IMR-90 (cell line): ENCODE measurements at places on chromosomes 7 and 10.

DNA sequence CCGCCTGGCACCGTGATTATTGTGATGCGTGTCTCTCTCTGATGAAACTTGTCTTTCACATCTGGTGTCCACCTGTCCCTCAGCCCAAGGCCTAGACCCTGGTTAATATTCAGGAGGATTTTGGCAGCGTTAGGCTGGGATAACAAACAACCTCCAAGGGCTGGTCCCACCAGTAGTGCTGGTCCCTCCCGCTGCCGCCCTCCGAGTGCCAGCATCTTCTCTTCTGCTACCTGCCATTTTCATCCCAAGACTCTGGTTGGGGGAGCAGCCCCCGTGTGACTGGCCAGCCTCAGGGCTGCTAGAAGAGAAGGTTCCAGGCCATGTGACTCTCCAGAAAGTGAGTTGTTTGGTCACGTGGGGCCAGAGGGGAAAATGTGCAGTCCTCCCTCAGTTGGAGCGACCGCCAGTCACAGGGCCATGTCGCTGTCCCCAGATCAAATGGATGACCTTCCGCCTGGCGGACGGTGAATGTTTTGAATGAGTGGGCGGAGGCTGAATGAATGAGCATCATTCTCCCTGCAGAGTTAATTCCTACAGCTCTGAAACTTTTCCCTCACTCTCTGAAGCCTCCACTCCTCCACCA is 479.9 kb upstream of the FOXK1 start:
- no peak for DNase-seq

- DNase-seq, result peak; percentile 62
These were observed 2.3 kb upstream of the CYTH3 start for GRCh38 chr7:6274743-6275142.

DNA sequence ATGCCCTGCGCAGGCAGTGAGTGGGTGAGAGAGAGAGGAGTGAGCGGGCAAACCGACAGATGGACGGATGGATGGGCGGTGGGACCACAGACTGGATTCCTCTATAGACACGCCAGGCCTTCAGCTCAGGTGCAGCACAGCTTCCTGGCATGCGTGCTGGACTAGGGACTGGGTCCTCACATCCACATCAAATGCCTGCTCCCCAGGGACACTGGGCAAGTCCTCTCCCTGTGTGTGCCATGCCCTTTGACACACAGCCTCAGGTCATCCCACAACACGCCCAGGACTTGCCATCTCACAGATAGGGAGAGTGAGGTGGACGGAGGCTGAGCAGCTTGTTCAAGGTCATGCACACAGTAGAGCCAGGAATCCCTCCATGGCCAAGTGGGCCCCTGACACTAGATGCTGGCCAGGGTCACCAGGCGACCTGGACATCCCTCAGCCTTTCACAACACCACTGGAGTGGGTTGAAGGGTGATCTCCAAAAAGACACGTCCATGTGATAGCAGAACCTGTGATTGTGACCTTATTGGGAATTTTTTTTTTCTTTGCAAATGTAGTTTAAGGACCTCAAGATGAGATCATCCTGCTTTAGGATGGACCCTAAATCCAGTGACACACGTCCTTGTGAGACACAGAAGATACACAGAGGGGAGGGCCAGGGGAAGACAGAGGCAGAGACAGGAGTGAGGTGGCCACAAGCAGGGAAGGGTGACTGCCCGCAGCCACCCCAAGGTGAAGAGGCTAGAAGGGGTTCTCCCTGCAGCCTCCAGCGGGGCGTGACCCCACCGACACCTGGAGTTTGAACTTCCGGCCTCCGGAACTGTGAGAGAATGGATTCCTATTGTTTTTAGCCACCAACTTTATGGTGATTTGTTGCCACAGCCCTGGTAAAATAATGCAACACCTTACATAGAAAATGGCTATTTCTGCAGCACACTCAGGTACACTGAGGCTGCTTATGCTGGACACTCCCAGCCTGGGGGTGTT is 155.0 kb upstream of the CHST15 start:
- no peak for DNase-seq

GRCh38 chr7:122038134-122038533 is 105.9 kb downstream of the AASS start:
- no peak for DNase-seq

- peak; percentile 91 for DNase-seq
These were observed 247.0 kb upstream of the FERD3L start for GRCh38 chr7:19392246-19392645.

GRCh38 chr7:64887756-64888508 is 15.1 kb upstream of the ZNF273 start:
- no peak for DNase-seq

- no peak for DNase-seq
These were observed 74.0 kb upstream of the SEC61G start for GRCh38 chr7:54833001-54833467.
